Right atrium auricular region (tissue), 2 donors: ENCODE measurements at places on chromosomes 7 and 10.

- H3K27me3 ChIP-seq, result no peaks in the 10 kb centered on the region
- H3K27ac ChIP-seq, result no peak overlapping the region
- no peak for DNase-seq
- H3K4me3 ChIP-seq, result no peak overlapping the region
- no peaks in the 10 kb centered on the region for H3K36me3 ChIP-seq
- no peaks in the 10 kb centered on the region for H3K4me1 ChIP-seq
Observed at GRCh38 chr10:61346796-61347413, 106.3 kb downstream of the TMEM26 start.

DNA sequence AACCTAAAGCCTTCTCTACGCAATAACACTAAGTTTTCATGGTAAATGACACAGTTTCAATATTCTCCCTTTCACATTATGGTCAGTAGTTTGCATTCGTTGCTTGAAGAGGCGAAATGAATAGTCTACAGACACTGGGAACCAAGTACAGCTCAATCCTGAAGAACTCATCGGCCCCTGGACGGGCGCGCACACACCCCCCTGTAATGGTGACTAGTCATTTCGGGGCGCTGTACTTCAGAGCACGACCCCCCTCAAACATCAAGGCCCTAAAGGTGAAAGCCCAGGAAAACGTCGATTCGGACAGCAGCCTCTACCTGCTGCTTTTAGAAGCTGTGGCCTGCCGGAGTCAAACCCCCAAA is 1.0 kb downstream of the NT5C2 start:
- H3K4me1 ChIP-seq, result no peaks in the 10 kb centered on the region
- no peaks in the 10 kb centered on the region for H3K36me3 ChIP-seq
- no peaks in the 10 kb centered on the region for H3K27me3 ChIP-seq

- no peaks in the 10 kb centered on the region for H3K36me3 ChIP-seq
- H3K4me1 ChIP-seq, result peaks cover 3% of the 10 kb centered on the region
- no peaks in the 10 kb centered on the region for H3K27me3 ChIP-seq
Observed at GRCh38 chr10:71767420-71768035, 5.8 kb downstream of the VSIR start.

- no peak for DNase-seq
- peaks cover 40% of the 10 kb centered on the region for H3K4me1 ChIP-seq
- no peak overlapping the region for H3K4me3 ChIP-seq
Observed at GRCh38 chr10:32963096-32963495, 5.1 kb upstream of the ITGB1 start.

DNA sequence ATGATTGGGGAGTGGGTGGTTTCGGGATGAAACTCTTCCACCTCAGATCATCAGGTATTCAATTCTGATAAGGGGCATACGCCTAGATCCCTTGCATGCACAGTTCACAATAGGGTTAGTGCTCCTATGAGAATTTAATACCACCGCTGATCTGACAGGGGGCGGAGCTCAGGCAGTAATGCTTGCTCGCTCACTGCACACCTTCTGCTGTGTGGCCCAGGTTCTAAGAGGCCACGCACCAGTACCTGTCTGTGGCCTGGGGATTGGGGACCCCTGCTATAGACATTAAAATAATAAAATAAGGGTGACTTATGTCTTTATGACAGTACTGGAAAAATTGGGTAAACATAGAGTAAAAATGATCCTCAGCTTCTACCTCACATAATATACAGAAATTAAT is 66.1 kb downstream of the SAMD9 start:
- H3K27me3 ChIP-seq, result no peaks in the 10 kb centered on the region
- no peak overlapping the region for H3K27ac ChIP-seq
- no peaks in the 10 kb centered on the region for H3K4me1 ChIP-seq
- no peak overlapping the region for H3K4me3 ChIP-seq

DNA sequence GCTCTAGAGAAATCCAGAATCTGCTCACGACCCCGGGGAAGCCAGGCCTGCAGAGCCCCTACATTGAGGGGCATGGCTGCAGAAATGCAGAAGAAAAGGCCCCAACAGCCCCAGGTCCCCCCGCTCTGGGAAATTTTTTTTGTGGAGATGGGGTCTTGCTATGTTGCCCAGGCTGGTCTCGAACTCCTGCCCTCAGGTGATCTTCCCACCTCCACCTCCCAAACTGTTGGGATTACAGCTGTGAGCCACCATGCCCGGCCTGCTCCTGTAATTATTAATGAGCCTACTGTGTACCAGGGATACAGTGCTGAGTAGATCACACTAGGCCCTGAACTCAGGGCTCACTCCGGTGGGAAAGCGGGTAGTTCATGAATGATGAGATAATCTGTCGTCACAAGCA is 29.9 kb downstream of the TNRC18 start:
- no peak for DNase-seq
- H3K4me1 ChIP-seq, result peaks cover 13% of the 10 kb centered on the region
- H3K27ac ChIP-seq, result no peak overlapping the region
- no peak overlapping the region for H3K4me3 ChIP-seq

- no peak overlapping the region for H3K4me3 ChIP-seq
- no peak overlapping the region for H3K27ac ChIP-seq
- no peaks in the 10 kb centered on the region for H3K4me1 ChIP-seq
Observed at GRCh38 chr10:58529077-58529728, 16.5 kb downstream of the BICC1 start.

DNA sequence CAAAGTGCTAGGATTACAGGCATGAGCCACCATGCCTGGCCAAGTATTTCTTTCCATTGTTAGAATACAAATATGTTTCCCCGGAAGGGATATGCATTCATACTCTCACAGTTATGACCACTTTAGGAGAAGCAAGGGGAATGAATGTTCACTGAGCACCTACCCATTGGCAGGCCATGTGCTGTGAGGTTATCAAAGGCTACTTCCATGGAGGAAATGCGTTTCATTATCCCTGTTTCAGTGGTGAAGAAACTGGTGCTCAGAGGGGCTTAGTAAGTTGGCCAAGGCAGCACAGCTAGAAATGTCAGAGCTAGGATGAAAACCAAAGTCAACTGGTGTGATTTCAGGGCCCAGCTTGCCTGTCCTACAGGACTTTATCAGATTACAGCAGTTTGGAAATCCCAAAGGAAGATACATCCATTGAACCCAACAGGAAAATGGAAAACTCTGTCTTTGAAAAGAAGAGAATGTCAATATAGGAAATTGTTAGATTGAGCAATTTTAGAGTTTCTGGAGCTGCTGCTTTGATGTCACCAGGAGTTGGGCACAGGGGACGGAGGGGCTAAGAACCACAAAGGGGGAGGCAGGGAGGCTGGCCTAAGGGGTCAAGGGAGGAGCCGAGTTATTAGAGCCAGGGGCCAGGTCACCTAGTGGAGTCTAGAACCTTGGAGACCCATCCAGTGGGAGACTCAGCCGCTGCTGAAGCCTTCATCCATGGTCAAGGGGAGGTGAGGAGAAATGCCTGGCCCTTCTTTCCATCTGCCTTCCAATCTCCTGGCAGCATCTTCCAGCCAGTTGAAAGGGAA is 319.8 kb downstream of the FRMD4A start:
- H3K36me3 ChIP-seq, result no peaks in the 10 kb centered on the region
- peaks cover 23% of the 10 kb centered on the region for H3K4me1 ChIP-seq
- H3K27ac ChIP-seq, result no peak overlapping the region
- no peak overlapping the region for H3K4me3 ChIP-seq
- no peaks in the 10 kb centered on the region for H3K27me3 ChIP-seq

DNA sequence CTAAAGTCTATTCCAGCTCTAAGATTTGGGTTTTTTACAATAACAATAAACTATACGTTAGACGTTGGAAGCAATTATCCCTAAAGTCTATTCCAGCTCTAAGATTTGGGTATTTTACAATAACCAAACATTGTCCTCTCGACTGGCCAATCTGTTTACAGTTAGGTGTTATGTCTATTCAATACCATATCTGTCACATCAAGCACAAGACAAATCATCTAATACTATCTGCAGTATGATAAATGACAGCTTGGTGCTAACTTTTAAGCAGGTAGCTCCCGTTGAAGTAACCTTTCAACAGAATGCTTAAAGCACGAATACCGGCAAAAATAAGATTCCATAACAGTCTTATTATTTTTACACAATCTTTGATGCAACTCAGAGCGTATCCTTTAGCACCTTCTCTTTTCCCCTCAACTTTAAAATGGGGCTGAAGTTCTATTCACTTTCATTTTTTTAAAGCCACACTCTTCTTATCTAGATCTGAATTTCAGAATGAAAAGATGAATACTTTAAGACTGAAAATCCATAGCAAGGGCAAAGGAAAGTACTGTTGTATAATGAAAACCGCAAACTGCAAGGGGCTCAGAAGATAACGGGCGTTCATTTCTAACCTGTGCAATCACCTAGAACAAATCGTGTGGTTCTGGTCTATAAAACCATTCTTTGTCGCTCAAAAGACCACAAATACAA is 925 bp downstream of the H2AZ2 start:
- H3K27ac ChIP-seq, result peak overlapping the region; percentile 96
- no peaks in the 10 kb centered on the region for H3K36me3 ChIP-seq
- DNase-seq, result no peak
- H3K4me3 ChIP-seq, result peak overlapping the region; percentile 45
- H3K4me1 ChIP-seq, result peaks cover 41% of the 10 kb centered on the region

DNA sequence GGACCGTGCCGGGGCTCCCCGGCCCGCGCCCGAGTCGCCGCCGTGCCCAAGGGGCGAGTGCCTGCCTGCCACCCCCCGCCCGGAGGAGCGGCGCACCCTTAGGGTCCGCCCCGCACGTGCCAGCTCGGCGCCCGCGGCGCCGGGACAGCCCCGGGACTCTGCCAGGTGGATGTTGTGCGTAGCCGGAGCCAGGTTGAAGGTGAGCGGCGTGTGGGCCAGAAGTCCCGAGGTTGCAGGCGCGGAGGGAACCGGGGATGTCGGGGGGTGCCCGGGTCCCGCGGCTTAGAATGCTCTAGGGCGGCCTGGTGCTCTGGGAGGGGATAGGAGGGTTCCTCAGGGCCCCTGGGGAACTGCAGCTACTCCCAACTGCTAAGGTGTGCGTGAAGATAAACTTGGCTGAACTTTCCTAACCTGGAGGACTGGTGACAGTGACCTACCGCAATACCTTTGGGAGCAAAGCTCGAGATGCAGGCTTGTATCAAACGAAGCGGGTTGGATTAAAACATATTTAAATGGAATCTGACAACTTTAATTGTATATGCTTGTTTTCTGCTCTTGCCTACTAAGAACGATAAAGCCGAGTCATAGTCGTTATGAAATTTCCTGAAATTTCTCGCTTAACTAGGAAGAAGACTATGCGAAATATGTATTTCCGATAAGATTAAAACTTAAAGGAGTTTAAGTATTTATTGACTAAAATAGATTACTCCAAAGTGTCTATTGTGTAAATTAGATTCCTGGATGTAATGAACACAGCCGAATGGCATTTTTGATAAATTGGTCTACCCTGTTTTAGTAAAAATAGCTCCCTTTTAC is at the start of gene CUX1:
Gene CUX1, plus strand, starts transcription at position 156 of the 816 bp plus-strand sequence. Its CDS starts 14 bp downstream, at position 170.
- no peaks in the 10 kb centered on the region for H3K27me3 ChIP-seq
- no peak for DNase-seq
- peaks cover 44% of the 10 kb centered on the region for H3K4me1 ChIP-seq
- no peaks in the 10 kb centered on the region for H3K36me3 ChIP-seq

DNA sequence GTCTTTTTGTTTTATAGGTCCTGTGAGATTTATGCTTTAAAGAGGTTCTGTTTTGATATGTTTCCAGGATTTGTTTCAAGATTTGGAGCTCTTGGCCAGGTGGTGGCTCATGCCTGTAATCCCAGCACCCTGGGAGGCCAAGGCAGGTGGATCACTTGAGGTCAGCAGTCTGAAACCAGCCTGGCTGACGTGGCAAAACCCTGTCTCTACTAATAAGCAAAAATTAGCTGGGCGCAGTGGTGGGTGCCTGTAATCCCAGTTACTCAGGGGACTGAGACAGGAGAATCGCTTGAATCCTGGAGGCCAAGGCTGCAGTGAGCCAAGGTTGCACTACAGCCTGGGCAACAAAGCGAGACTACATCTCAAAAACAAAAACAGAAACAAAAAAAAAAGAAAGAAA is 8.3 kb upstream of the HYAL4 start:
- no peaks in the 10 kb centered on the region for H3K4me1 ChIP-seq
- DNase-seq, result no peak
- no peak overlapping the region for H3K4me3 ChIP-seq
- no peaks in the 10 kb centered on the region for H3K36me3 ChIP-seq

DNA sequence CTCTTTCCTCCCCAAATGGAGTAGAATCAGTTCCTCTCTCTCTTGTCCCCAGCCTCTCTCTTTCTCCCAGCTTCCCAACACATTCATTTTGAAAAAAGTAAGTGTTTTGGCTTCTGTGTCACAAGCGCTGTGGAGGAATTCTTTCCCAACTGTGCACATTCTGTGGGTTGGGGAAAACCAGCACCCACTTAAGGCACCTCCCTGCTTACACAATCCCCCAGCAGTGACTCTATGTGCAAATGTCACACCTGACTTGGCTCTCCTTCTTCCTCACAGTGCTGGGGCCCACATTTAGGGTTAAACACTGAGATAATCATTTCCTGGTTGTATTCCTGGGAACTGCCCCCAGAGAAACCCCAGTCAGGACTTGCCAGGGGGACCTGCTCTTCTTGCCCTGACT is 358.1 kb upstream of the ZNF32 start:
- H3K27me3 ChIP-seq, result no peaks in the 10 kb centered on the region
- no peak overlapping the region for H3K4me3 ChIP-seq
- H3K27ac ChIP-seq, result no peak overlapping the region
- no peaks in the 10 kb centered on the region for H3K36me3 ChIP-seq
- H3K4me1 ChIP-seq, result peaks cover 17% of the 10 kb centered on the region

GRCh38 chr7:54810401-54810800 is 51.4 kb upstream of the SEC61G start:
- H3K27me3 ChIP-seq, result no peaks in the 10 kb centered on the region
- DNase-seq, result no peak
- no peaks in the 10 kb centered on the region for H3K4me1 ChIP-seq
- H3K27ac ChIP-seq, result no peak overlapping the region
- H3K36me3 ChIP-seq, result no peaks in the 10 kb centered on the region
- H3K4me3 ChIP-seq, result no peak overlapping the region

DNA sequence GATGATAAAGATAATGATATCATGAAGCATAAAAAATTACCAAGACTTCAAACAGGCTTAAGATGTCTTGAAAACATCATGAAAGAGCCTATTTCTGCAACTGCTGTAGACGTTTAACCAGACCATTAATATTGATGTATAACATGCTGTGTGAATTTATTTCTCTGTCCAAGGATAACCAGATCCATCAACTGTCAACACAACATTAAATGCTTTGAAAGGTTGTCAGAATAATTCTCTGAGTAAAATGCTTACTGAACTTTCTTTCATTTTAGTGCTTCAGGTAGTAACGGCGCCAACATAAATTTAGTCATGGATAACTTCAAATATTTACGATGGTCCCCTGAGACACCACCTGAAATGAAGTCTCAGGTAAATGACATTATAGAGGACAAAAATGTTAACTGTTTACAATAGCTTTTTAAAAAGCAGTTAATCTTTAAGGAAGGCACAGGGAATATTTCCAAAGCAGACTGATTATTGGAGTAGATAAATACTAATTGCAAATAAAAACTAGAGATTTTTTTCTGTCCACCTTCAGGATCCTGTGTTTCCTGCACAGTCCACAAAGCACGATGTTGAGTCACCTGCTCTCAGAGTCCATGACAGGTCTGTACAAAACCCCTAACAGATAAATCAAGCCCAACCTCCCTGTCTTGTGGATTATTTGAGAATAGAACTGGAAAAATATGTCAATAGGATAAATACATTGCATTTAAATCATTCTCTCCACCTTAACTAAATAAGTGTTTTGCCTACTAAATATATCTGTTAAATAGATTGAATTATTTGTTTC is 1213.2 kb downstream of the XPNPEP1 start:
- no peaks in the 10 kb centered on the region for H3K27me3 ChIP-seq
- no peak overlapping the region for H3K27ac ChIP-seq
- no peaks in the 10 kb centered on the region for H3K4me1 ChIP-seq
- H3K4me3 ChIP-seq, result no peak overlapping the region
- no peak for DNase-seq
